ENCODE measurements at places on chromosomes 11 and 22.
A peak's percentile ranks its signal among the peaks of the same experiment; 100 is the strongest.

- no peak for DNase-seq
Measured at GRCh38 chr11:119713359-119714040, 15.5 kb downstream of the NECTIN1 start.

GRCh38 chr11:58866788-58867187 lies 22.3 kb upstream of the GLYATL2 start:
- no peak for DNase-seq

DNA sequence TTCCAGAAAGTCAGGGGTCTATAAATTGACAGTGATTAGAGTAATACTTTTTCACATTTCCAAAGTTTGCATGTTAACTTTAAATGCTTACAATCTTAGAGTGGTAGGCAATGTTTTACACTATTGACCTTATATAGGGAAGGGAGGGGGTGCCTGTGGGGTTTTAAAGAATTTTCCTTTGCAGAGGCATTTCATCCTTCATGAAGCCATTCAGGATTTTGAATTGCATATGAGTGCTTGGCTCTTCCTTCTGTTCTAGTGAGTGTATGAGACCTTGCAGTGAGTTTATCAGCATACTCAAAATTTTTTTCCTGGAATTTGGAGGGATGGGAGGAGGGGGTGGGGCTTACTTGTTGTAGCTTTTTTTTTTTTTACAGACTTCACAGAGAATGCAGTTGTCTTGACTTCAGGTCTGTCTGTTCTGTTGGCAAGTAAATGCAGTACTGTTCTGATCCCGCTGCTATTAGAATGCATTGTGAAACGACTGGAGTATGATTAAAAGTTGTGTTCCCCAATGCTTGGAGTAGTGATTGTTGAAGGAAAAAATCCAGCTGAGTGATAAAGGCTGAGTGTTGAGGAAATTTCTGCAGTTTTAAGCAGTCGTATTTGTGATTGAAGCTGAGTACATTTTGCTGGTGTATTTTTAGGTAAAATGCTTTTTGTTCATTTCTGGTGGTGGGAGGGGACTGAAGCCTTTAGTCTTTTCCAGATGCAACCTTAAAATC lies 5.3 kb downstream of the MALAT1 start:
- DNase-seq = no peak

- no peak for DNase-seq
Measured at GRCh38 chr11:128036556-128037093, 550.7 kb downstream of the ETS1 start.

DNA sequence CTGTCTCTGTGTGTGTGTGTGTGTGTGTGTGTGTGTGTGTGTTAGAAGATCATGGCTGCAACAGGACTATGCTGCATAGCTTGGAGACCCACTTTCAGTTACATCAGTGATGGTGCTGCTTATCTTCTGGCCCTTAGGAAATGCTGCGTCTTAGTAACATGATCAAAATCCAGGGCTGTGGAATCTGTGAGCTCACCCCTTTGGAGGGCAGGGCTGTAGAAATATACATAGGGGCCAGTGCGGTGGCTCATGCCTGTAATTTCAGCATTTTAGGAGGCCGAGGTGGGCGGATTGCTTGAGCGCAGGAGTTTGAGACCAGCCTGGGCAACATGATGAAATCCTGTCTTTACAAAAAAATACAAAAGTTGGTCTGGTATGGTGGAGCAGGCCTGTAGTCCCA lies 151.5 kb upstream of the RASSF10 start:
- DNase-seq = no peak

DNA sequence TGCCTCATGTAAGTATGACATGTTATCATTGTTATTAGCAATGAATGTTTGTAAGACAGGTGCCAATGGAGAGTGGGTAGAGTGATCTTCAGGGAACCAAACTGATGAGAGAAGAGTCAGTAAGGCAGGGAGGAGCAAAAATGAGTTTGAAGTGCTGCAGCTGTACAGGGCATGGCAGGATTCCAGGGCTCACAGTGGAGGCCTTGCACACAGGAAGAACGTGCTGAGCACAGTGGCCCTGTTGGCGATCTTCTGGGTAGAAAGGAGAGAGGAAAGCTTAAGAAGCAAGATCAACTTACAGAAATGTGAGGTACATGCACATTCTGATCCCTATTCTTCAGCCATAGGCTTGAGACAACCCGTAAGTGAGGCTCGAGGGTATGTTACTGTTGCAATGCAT lies 219.3 kb upstream of the TMEM45B start:
- DNase-seq = no peak

DNA sequence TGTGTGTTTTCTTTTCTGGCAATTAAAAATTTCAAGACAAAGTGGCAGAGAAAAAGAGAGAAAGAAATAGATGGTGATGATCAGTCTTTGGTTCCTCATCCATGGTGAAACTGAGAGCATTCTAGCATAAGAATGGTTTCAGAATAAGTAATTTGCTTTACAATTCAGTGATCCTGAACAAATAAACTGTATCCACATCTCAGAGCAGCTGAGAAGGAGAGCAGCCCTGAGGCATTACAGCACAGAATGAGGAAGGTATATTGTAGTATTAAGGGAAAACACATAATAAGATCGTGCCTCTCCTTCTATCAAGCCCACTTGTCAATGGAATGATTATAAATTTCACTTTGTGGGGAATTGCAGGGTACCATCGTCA lies 17.4 kb downstream of the LUZP2 start:
- DNase-seq = no peak

DNA sequence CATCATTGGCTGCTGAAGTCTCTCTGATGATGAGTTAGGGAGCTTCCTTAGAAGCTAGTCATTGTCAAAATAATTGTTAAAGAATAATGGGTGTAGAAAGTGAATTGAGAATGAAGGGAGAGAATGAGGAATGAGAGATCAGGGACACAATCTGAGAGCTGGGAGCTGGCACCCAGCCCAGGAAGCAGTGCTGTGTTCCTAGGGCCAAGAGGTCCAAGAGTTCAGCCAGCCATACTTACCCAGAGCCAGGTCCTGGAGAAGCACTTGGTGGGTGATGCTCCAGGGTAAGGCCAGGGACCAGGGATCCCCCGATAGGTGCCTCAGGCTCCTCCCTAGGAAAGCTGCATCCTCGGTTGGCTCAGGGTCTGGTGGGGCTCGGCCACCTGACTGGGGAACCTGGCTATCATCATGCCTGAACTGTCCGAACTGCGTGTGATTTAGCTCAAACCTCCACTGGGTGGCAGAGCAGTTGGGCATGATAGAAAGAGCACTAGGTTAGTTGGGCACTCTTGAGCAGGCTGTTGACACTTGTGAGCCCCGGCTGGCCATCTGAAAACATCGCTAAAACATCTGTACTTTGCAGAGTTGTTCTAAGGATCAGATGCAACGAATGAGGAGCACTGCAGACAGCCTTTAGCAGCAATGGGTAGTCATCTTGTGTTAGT lies 123.9 kb upstream of the NCAM1 start:
- DNase-seq = no peak

- DNase-seq = no peak
Measured at GRCh38 chr11:62806611-62807121, 1.4 kb upstream of the NXF1 start.

- DNase-seq = no peak
Measured at GRCh38 chr11:57153448-57153847, 28.3 kb upstream of the LRRC55 start.

DNA sequence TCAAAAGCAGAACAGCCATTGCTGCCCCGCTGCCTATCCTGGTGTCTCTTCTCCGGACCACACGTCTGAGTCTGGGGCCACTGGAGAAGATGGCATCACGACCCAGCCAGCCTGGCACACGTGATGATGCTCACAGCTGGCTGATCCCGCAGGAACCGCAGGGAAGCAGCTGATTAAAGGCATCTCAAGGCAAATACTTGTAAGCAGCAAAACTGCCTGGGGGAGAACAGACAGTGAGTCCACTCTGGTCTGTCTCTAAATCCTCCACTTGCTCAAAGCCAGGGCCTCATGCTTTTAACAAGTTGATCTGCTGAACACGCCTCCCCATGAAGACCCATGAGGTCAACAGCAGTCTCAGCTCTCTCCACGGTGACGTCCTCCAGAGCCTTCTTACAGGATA lies 108.6 kb downstream of the BRD1 start:
- DNase-seq = no peak

DNA sequence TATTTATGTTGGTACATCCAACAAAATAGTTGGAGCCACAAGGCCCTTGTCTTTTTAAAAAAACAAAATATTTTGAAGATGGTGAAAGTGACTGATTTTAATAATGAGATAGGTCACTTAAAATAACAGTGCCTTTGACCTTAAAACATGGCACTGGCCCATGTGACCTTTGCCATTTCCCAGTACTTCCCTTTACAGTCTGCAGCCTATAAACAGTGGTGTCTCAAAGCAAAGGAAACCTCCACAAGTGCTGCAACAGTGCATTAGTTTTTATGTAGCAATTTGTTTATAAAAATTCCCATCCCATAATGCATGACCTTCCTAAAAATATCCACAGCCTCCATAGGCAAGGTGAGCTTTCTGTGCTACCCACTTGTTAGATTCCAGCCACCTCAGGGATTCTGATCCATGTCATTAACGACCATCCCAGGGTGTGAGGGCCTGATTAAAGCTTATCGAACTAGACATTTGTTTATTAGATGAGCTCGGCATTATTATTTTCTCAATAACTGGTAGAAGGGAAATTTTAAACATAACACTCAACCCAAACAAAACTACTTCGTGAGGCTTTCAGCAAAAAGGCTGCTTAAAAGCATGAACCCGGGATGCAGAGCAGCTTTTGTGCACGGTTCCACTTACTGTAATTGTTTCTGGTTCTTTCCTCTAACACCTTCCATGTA lies 28.0 kb upstream of the CRKL start:
- DNase-seq = no peak

DNA sequence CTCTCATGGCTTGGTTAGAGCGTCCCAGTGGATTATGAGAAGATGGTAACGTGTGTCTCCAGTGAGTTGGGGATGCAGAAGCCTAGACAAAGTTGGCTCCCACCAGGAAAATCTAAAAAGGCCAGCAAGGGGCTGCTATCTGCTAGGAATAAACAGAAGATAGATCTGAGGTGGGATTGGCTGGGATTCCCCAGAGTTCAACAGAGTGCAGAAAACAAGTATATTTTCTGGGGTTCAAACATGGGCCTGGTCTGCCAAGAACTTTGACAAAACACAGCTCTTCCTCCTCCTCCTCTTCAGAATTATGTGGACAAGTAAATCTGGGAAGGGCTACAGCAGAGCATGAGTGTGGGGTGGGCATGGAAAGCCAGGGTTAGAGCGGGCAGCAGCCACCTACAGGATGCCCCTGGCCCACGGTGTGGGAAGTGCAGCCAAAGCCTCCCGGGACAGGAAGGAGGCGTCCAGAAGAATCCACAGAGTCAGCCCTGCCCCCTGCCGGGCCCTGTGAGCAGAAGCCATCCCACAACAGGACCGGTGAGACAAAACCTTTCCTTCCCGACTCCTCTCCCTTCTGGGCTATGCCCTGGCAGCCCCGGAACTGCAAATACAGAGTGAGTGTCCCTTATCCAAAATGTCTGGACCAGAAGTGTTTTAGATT lies 67.1 kb downstream of the CD82 start:
- DNase-seq = no peak

GRCh38 chr11:8327761-8328192 lies 64.1 kb upstream of the LMO1 start:
- no peak for DNase-seq

GRCh38 chr11:4459500-4459899 lies 10.4 kb downstream of the OR52K2 start:
- no peak for DNase-seq

DNA sequence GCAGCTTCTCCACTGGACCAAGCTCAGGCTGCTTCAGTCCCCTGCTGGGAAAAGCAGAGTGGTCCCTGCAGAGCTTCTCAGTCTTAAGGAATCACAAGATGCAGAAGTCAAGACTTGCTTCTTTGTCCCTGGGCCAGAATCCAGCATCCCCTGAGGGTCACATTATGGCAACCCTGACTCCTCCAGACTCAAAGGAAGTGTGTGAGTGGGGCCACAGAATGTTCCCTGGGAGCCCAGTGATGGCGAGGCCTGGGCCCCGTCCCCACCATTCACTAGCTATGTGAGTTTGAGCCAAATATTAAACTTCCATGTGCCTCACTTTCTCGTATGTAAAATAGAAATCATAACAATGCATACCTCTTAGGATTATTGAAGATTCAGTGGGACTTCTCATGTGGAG lies 122.2 kb upstream of the NCAM1 start:
- DNase-seq = no peak

DNA sequence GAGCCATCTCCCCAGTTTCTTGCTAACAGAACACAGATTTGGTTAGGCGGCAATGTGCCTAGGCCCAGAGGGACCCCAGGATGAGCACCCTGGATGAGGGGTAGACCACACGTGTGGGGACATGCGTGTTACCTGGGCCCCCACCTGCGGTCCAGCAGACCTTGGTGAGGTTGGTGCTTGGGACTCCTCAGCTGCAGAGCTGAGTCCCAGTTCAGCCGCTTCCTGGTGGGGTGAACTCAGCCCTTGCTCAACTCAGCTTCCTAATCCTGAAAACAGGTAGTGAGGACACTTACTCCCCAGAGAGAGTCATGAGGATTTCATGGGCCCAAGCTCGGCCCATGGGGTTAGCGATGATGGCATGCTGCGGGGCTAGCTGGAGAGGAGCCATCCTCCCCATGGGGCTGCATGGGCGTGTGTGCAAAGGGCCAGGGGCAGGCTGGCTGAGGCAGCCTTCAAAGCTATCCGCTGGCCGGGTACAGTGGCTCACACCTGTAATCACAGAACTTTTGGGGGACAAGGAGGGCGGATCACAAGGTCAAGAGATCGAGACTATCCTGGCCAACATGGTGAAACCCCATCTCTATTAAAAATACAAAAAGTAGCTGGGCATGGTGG lies 46.9 kb upstream of the SHISAL1 start:
- no peak for DNase-seq

- no peak for DNase-seq
Measured at GRCh38 chr11:94504689-94505293, 7.5 kb upstream of the C11orf97 start.

- DNase-seq = no peak
Measured at GRCh38 chr11:96275801-96276594, 67.0 kb downstream of the MAML2 start.

DNA sequence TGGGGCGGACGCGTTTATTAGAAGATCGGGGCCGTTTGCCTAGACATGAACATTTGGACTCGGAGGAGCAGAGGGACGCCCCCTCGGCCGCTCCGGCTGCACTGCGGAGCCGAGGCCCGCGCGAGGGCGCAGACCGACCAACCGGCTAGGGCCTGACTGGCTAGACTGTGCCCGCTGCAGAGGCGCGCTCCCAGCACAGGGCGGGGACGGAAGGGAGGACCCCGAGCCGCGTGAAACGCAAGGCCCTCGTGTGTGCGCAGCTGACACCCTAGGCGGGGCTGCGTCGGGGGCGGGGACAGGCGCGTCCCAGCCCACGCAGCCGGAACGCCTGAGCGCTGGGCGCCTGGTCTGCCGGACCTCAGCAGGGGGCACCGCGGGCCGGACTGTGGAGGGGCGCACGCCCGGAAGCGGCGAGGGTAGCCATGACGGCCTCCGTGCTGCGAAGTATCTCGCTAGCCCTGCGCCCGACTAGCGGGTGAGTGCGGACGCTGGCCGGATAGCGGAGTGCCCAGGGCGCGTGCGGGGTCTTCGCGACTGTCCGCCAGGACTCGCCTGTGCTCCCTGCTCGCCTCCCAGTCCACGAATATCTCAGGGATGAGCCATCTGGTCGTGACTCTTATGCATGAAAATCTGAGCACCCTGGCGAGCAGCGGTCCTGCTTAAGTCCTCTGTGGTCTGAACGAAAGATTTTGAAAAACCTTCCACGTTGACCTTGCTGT lies at the start of gene MRPL40:
MRPL40 (plus strand) TSS at position 413 of the 719 bp plus-strand sequence; CDS start at position 423, 10 bp downstream.
- peak; percentile 83 for DNase-seq

All from stimulated activated CD8-positive, alpha-beta memory T cell treated with anti-CD3 and anti-CD28 coated beads, Interleukin-15, amount 100 ng/mL, for 4 hours (primary cell).